ENCODE measurements at places on chromosomes 4 and X.

- no peak for DNase-seq
Measured at GRCh38 chr4:47647544-47647943, 162.5 kb downstream of the ATP10D start.

DNA sequence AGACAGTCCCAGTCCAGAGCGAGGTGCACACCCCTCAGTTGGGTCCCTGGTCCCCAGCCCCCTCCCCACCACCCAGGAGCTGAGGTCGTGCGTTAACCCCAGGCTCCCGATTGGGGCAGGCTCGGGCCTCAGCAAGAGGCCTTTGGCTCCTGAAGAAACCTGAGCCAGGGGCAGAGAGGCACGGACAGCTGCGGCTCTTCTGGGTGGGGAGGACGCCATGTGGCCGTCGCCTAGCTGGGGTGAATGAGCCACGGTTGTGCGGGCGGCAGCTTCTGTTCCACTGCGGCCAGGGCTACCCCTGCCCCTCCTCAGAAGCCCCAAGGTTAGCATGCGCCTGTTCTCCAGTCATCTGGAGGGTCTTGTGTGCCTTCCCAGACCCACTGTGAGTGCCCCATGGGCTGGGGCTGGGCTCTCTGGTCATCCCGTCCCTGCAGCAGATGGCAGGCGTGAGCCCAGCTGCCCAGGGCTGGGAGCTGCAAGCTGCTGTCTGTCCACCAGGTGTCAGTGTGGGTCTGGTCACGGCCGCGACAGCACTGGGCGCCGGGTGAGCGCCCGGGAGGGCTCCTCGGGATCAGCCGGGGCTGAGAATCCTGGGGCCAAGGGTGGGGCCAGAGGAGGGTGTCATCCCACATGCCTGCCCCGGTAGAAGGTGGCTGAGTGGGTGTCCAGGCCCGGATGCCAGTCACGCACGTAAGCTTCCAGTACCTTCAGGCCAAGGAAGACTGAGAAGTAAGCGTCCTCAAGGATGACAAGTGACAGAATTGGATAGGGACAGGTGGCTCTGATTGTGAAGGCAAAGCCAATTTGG lies 21.9 kb downstream of the ATP2B3 start:
- peak; percentile 52 for DNase-seq

GRCh38 chr4:180086480-180087190 lies 2156.6 kb upstream of the TENM3 start:
- no peak for DNase-seq

DNA sequence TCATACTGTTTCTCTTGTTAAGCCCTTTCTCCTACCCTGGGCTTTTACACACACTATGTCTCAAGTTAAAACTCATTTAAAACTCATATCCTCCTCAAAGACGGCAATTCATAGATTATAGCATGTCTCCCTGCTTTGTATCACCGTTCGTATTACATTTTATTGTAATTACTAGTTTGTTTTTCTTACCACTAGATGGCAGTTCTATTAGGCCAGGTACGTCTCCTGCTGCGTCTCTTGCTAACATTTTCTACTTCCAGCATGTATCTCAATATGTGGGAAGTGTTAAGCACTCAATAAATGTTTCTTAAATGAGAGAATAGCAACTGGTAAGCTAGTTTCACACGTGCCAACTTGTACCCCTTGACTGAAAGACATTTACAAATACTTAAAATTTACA lies 450.3 kb upstream of the PCDH7 start:
- DNase-seq, result no peak

GRCh38 chr4:143381189-143382118 lies 44.8 kb downstream of the GAB1 start:
- no peak for DNase-seq

DNA sequence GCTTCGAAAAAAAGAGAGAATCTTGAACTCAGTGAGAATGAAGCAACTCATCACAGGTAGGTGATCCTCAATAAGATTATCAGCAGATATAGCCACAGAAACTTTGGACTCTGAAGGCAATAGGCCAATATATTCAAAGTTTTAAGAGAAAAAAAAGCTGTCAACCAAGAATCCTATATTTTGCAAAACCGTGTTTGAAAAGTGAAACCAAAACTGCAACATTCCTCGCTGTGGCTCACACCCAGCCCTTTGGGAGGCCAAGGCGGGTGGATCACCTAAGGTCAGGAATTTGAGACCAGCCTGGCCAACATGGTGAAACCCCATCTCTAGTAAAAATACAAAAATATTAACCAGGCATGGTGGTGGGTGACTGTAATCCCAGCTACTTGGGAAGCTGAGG lies 22.8 kb downstream of the MAD2L1 start:
- no peak for DNase-seq

GRCh38 chr4:25088093-25088952 lies 57.6 kb upstream of the LGI2 start:
- no peak for DNase-seq

DNA sequence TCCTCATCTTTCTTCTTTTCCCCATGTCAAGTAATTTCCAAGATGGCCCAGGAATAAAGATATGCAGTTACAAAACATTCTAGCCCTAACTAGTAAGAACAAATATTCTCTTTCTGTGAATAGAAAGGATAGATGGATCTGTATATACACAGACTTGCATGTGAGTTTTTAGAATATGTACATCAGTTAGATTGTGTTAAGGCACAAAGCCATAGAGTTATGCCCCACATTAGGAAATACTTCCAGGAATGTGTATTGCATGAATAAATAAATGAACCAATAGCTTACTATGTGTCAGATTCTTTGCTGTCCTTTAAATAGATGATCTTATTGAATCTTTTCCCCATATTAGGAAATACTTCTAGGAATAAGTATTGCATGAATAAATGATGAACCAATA lies 46.0 kb upstream of the TMPRSS11E start:
- DNase-seq, result no peak

All from activated CD4-positive, alpha-beta T cell treated with anti-CD3 and anti-CD28 coated beads for 4 hours (primary cell).